ENCODE measurements at places on chromosomes 7 and 10. TPM values are rescaled to one million over a fixed set of nuclear protein-coding genes. Genes with fewer than 3 reads are reported as not detected.

IFIT1B gene
- not detected for total RNA-seq

PAPOLB gene
- total RNA-seq: not detected

FAM20C gene
- total RNA-seq: 22.7 TPM

MRLN gene
- not detected for total RNA-seq

ACSM6 gene
- not detected for total RNA-seq

CNNM1 gene
- not detected for total RNA-seq

AGMO gene
- total RNA-seq: 1.6 TPM

GPR141 gene
- not detected for total RNA-seq

PDE6C gene
- total RNA-seq: not detected

TMEM168 gene
- 11.5 TPM for total RNA-seq

MYL10 gene
- total RNA-seq: not detected

TDRD1 gene
- total RNA-seq: not detected

MKRN1 gene
- total RNA-seq: 29.7 TPM

RAMP3 gene
- 7.0 TPM for total RNA-seq

CFAP70 gene
- total RNA-seq: 0.05 TPM

FFAR4 gene
- total RNA-seq: not detected

OPN4 gene
- total RNA-seq: not detected

LIPN gene
- not detected for total RNA-seq

HGF gene
- total RNA-seq: 0.69 TPM

KAZALD1 gene
- 0.40 TPM for total RNA-seq

MYH16 gene
- 0.64 TPM for total RNA-seq

MXI1 gene
- total RNA-seq: 4.4 TPM

RNLS gene
- total RNA-seq: 1.4 TPM

TRIM50 gene
- total RNA-seq: not detected

UCMA gene
- total RNA-seq: not detected

COBL gene
- not detected for total RNA-seq

CYP3A5 gene
- total RNA-seq: not detected

EBLN1 gene
- total RNA-seq: not detected

HKDC1 gene
- total RNA-seq: not detected

CAPZA2 gene
- 140 TPM for total RNA-seq

MRC1 gene
- total RNA-seq: 17.5 TPM

GPR15LG gene
- not detected for total RNA-seq

CYP26C1 gene
- 0.30 TPM for total RNA-seq

UPK3BL1 gene
- total RNA-seq: 9.5 TPM

URGCP gene
- total RNA-seq: 19.5 TPM

HMX3 gene
- not detected for total RNA-seq

PLEKHS1 gene
- total RNA-seq: not detected

C10orf105 gene
- not detected for total RNA-seq

CHST12 gene
- 17.0 TPM for total RNA-seq

RADIL gene
- 0.47 TPM for total RNA-seq

GRM3 gene
- not detected for total RNA-seq

CLRN3 gene
- total RNA-seq: not detected

CCNJ gene
- total RNA-seq: 8.6 TPM

SCIN gene
- total RNA-seq: 0.13 TPM

AOAH gene
- 0.07 TPM for total RNA-seq

TAS2R4 gene
- total RNA-seq: not detected

C7orf33 gene
- not detected for total RNA-seq

TPST1 gene
- 15.3 TPM for total RNA-seq

CDNF gene
- total RNA-seq: 0.44 TPM

HMX2 gene
- not detected for total RNA-seq

SPACDR gene
- 3.4 TPM for total RNA-seq

CLIP2 gene
- total RNA-seq: 30.0 TPM

OPN1SW gene
- not detected for total RNA-seq

NRCAM gene
- total RNA-seq: 26.8 TPM

FGFBP3 gene
- total RNA-seq: 0.33 TPM

DOCK4 gene
- 48.5 TPM for total RNA-seq

Measured in mammary microvascular endothelial cell (primary cell).